Tongue (tissue), 3 donors: ENCODE measurements at places on chromosomes 2 and 18. TPM values are rescaled to one million over a fixed set of nuclear protein-coding genes. Genes with fewer than 3 reads are reported as not detected.
A peak's percentile ranks its signal among the peaks of the same experiment; 100 is the strongest.

GRCh38 chr2:120842456-120843439 lies 107.1 kb downstream of the GLI2 start:
- DNase-seq = no peak

DNA sequence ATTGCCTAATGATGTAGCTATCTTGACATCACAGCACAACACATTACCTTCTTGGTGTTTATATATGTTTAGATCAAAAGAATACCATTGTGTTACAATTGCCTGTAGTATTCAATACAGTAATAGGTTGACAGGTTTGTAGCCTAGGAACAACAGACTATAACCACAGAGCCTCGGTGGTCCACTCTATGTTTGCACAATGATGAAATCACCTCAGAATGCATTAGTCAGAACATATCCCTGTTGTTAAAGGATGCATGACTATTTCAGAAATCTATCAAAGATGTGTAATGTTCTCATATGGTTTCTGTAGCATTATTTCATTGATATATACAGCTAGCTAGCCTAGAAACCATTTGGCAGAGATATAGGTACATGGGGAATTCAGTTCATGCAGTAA lies 8.9 kb downstream of the METTL5 start:
- DNase-seq = no peak

DNA sequence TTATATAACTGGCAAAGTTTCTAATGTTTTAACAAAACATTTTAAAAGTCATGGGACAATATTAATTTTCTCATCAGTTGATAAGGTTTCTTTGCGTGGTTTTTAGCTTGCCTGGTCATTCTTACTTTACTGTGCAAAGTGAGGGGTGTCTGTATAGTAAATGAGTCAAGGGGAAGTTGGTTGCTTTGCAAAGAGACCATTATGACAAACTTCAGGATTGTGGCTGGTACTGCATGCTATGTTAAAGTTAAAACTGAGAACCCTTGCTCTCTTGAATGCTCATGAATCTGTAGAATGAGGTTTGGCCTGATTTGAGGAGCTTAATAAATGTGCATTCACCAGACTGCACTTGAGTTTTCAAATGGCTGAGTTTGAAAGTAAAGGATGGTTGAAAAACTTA lies 47.0 kb downstream of the COL4A4 start:
- no peak for DNase-seq

DNA sequence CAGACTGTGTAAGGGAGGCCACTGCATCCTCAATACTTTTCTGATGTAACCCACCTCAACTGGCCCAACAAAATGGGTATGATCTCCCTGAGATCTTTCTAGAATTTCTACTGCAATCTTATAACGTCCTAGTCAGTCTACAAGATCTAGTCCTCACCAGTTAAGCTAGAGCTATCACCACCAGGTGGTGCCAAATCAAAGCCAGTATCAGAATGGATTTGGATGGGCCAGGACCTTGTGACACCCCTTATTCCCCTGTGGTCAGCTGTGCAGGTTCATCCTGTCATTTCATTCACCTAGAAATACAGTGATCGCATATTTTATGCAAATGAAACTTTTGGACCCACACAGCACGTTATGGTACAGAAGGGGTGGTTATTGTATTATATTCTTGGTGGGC lies 90.3 kb downstream of the OLA1 start:
- peak; percentile 32 for DNase-seq

The TET3 gene
- total RNA-seq = 10.6 TPM

The NPAS2 gene
- 14.6 TPM for total RNA-seq

The RAB3GAP1 gene
- total RNA-seq = 63.6 TPM

DNA sequence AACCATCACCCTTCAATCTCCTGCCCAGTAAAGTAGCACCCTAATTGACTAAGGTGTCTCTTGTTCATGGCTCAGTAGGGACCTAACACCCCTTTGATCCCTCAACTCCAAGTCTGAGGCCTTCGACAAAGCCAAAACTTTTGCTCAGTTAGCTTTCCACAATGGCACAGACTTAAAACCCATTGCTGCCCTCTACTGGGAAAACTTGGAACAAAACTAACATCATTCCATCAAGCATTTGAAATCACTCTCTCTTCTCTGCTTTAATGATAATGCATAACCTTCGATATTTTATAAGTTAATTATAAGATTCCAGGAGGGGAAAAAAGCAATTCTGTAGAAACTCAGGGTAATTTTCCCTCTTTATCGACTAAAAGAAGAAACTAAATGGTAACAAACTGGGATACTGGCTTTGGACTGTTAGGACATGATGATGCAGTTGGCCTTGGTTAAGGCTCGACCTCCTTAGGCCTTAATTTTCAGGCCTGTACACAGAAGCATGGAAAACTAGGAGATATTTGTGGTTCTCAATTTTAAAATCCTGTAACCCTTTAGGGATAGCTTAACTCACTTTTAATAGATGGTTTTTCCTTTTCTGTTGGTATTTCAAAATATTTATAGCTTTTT lies 127.8 kb downstream of the STK39 start:
- DNase-seq = peak; percentile 83
